ENCODE measurements at places on chromosomes 11 and 22.

- DNase-seq, result no peak
Measured at GRCh38 chr11:44733877-44734276, 7.1 kb downstream of the TSPAN18 start.

- no peak for DNase-seq
Measured at GRCh38 chr11:64793271-64794160, 9.5 kb downstream of the MAP4K2 start.

DNA sequence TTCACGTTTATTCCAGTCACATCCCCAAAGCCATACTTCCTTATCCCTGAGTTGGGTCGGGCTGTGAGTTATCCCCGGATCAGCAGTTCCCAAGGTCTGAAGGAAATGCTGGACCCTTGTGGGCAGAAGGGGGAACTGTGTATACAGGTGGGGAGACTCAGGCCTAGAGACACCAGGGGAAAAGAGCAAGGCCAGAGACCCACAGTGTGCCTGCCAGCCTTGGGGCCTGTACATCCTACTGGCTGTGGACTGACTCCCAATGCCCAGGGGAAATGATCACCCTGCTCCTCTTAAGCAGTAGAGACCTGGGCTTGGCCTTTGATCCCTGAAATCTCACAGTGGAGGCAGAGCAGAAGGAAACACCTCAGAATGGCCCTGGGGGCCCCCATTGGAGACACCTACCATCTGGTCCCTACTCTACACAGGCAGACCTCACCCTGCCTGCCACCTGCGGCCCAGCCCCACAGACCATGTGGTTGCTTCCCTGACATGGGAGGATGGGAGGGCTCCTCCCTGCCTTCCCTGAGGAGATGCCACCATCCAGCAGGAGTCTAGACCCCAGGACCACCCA, 1.3 kb downstream of the SELENOM start:
- no peak for DNase-seq

DNA sequence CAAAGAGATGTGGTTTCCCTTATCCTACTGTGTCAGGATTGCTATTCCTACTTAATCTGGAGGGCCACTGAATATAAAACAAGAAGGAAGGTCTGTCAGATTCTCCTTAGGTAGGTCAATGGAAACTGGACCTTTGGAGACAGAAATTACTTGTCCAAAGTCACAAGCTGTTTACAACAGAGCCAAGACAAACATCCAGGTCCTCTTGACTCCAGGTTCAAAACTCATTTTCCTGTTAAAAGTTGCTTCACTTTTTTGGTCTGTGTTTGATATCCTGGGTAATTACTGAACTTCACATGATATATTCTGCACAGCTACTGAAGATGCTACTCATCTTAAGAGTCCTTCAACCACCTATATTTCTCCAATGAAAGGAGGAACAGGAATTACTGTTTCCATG, 81.2 kb upstream of the ARHGAP32 start:
- DNase-seq, result no peak

GRCh38 chr11:61307354-61307753, 12.2 kb upstream of the VWCE start:
- no peak for DNase-seq

- DNase-seq, result no peak
Measured at GRCh38 chr11:121626980-121627379, 174.2 kb upstream of the SORL1-AS1 start.

- DNase-seq, result no peak
Measured at GRCh38 chr22:49497266-49497665, 330.4 kb downstream of the BRD1 start.

DNA sequence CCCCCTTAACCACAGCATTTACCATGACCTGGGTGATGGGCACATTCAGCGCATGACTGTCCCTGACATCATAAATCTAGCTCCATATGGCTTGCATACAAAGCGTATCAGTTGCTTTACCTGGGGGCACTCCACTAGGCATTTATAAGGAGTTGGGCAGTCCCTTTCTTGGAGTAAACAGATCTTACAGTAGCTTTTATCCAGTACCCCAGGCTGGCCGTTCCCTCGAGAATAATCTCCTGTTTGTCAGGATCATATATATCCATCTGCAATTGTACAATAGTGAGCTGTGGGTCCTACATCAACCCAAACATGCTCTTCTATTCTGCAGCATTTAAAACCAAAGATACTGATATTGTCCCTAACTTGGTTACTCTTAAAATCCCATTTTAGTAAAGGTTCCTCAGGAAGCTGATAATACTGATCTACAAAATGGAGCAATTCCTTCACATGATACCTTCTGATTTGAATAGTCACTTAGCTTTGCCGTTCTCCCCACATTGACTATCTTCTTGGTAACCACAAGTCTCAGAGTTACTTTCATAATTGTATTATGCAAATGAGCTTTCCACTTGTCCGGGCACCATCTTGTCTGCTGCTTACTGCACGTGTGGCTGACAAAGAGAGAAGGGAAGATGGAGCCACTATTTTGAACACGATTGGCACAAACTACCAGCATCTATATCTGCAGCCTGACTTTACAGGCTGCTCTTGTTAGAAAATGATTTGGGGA, 205.0 kb downstream of the CWF19L2 start:
- no peak for DNase-seq

- DNase-seq, result no peak
Measured at GRCh38 chr11:10633261-10633660, 60.3 kb downstream of the IRAG1 start.

DNA sequence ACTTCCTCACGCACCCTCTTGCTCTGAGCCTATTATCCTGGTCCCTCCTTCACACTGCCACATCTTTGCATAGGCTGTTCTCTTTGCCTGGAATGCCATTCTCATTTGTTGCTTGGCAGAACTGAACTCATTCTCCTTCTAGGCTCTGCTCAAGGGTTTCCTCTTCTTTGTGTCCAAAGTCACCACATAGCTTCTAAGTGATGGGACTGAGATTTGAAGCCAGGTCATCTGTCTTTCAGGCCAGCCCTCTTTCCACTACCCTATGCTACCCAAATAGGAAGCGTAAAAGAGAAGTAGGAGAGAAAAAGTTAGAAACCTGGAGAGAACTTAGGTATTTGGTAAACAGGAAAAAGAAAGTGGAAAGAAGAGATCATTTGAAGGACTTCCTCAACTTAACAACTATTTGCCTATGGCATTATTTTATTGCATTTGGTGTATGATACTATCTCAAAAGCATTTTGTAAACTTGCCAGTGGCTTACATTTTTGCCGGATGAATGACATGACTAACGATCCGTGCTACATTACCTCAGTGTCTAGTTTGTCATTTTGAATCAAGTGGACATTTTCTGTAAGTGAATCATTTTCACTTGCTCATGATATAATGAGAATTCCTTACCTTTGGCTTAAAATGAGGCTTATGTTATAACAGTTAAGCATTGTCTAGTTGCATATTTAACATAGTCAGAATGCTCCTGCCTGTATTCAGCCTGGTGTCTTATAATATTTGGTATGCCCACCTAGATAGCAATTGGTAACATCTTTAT, 18.5 kb downstream of the NF2 start:
- peak; percentile 84 for DNase-seq

- peak; percentile 85 for DNase-seq
Measured at GRCh38 chr11:13169709-13170108, 107.9 kb upstream of the BMAL1 start.

- DNase-seq, result no peak
Measured at GRCh38 chr11:32172041-32172847, 81.4 kb downstream of the RCN1 start.

DNA sequence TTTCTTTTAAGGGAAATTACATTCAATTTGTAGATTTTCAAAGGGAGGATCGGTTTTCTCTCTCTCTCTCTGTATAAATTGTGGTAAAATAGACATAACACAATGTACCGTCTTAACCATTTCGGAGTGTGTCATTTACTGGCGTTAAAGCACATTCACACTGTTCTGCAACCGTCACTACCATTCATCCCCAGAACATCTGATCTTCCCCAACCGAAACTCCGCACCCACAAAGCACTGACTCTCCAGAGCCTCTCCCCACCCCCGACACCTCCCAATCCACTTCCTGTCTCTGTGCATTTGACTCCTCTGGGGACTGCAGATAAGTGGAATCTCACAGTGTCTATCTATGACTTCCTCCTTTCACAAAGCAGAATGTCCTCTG, 15.9 kb upstream of the GRAMD4 start:
- DNase-seq, result no peak

Data from AG04449 (cell line).